Natural killer cell (primary cell): ENCODE measurements at places on chromosomes 4 and X. TPM values are rescaled to one million over a fixed set of nuclear protein-coding genes. Genes with fewer than 3 reads are reported as not detected.

DNA sequence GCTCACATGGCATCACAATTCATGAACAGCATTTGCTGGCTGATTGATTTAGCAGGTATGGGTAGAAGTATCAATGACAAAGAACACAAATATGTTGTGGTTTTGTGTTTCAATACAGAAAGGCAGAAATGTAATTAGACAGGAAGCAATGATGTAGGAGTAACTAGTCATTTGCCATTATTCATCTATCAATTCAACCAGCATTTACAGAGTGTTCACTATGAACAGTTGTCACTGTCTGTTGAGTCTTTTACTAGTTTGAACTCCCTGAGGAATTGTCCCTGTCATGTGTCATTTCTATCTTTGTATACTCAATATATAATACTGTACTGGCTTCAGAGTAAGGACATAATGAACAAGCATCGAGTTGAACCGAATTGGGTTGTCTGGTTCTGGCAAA lies 51.5 kb upstream of the ARHGAP24 start:
- DNase-seq = no peak

DNA sequence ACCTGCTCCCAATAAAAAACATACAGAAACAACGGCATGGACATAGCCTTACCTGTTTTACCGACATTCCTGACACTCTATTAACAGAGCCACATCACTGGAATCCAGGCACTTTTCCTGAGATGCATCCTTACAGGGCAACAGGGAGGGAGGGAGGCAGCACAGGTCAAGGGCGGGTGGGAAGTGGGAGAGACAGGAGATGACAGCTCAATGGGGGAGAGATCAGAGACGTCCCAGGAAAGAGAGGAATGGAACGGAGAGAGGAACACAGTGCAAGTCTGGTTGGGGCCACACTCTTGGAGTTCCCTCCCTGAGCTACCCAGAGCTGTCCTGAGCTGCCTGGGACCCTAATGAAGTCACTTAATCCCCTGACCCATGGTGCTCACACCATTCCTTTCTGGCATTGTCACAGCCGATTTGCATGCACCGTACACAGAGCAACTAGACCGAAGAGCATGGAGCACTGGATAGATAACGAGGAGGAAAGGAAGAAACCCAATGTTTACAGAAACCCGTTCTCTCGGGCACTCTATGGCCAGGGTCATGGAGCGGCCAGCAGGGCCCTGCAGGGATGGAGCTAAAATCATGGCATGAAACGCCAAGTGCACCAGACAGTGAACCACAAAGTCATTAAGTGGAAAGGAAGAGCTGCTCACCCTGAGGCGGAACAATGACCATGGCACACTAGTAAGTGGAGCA lies 93.1 kb downstream of the NSUN7 start:
- no peak for DNase-seq

DNA sequence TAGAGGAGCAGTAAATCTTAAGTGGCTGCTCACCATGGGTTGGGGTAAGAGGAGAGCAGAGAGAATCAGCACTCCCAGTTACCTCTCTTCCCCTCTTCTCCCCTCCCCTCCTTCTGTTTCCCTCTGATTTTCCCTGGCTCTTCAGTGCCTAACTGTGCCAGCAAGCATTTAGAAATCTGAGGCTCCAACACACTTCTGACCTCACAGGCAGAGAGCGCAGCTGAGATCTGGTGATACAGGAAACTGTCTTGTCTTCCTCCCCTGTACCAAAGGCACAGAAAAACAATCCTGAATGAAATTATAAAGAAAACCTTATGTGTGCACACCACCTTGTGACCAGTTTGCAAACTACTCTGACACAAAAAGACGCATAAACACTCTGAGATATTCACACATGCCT lies 82.4 kb upstream of the SMIM10 start:
- DNase-seq = peak; percentile 50

GRCh38 chr4:7101692-7102515 lies 34.0 kb upstream of the GRPEL1 start:
- peak; percentile 37 for DNase-seq

- DNase-seq = no peak
Measured at GRCh38 chr4:128600996-128601871, 208.3 kb upstream of the JADE1 start.

DNA sequence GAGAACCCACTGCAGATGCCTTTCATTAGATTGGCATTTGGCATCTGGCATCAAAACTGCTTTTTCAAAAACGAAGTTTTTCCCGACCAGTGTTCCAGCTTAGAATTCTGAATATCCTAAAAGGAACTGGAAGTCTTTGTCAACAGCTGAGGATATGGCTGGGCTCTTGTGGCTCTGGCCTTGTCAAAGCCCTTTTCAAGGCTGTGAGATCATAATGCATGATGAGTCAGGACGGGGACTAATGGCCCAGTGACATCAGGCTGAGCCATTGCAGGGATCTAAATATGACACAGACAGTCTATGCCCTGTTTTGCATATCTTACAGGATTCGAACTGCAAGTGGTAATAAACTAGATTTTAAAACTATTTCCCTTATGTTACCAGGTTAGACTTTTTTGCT lies 306.4 kb downstream of the PTTG2 start:
- no peak for DNase-seq

GRCh38 chr4:168713253-168713652 lies 216.4 kb downstream of the PALLD start:
- no peak for DNase-seq

DNA sequence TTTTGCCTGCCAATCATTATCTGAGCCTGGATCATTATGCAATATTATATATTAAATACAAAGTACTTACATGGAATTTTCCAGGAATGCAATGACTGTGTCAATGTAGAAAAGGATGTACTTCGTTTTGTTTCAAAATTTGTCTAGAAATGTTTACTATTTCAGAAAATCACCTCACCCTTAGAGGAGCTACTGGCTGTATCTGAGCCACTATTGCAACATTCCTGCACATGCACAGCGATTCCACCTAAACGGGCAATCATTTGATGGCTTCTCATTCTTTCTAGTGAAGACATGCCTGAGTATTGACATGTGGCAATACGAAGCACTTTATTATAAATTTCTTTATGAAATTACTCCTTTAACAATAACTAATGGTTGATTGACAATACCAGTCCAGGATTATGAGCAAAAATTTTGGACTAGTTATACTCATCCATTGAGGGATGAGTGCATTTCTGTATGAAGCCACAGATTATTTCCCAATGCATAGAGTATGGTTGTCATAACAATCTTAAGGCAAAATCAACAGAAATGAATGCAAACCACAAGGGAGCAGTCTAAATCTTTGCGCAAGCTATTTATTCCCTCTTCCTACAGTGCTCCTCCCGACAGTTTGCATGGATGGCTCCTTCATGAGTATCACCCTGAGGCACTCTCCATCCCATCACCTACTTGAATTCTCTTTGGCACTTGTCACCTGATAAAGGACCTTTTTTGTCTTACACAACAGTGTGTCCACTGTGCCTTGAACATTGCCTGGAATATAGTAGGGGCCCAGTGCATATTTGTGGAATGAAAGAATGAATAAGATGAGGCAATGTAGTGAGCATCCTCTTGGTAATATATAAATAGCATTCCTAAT lies 35.8 kb upstream of the MMAA start:
- DNase-seq = no peak

DNA sequence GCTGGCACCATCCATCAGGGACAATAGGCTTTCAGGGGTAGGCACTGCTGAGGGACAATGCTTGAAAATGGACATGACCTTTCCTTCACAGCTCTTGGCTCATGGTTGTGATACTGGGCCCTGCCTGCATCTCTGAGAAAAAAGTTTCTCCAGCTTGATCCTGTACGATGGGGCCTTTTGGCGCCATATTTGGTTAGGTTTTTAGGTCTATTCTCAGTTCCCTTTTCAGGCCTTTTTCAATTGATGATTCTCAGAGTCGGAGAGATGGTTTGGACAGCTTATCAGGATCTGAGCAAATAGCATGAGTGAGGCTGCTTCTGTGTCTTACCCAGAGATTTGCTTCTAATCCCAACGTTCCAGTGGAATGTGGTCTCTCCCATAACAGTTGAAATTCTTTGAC lies 141.6 kb downstream of the ZNF518B start:
- DNase-seq = no peak

DNA sequence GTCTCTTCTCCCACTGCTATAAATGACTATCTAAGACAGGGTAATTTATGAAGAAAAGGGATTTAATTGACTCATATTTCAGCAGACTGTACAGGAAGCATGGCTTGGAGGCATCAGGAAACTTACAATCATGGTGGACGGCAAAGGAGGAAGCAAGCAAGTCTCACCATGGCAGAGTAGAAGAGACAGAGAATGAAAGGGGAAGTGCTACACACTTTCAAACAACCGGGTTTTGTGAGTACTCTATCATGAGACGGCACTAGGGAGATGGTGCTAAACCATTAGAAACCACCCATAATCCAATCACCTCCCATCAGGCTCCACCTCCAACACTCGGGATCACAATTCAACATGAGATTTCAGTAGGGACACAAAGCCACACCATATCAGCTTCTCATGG lies 11.1 kb downstream of the UBE2NL start:
- no peak for DNase-seq

DNA sequence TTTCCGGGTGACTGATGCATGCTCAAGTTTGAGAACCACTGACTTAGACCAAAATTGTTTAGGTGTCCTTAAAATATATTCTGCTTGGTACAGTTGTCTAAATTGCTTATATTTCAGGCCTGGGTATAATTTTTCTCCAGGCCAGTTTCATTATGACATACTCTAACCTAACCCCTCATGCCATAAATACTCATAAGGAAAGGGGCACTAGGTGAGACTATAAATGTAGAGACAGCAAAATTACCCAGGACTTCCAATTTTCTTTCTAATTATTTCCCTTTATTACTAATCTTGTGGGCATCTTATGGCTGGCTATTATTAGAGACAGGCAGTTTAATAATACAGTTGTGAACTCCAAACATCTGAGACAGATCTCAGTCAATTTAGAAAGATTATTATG lies 150.2 kb downstream of the RRAGB start:
- no peak for DNase-seq

- no peak for DNase-seq
Measured at GRCh38 chr4:97252615-97253154, 890.6 kb downstream of the STPG2 start.

GRCh38 chr4:43782391-43782790 lies 666.2 kb downstream of the KCTD8 start:
- no peak for DNase-seq

GRCh38 chrX:22758807-22759481 lies 240.8 kb upstream of the DDX53 start:
- no peak for DNase-seq

- no peak for DNase-seq
Measured at GRCh38 chr4:81745050-81745449, 273.3 kb upstream of the RASGEF1B start.

GRCh38 chr4:152454398-152455011 lies 81.4 kb downstream of the FBXW7 start:
- DNase-seq = no peak

DNA sequence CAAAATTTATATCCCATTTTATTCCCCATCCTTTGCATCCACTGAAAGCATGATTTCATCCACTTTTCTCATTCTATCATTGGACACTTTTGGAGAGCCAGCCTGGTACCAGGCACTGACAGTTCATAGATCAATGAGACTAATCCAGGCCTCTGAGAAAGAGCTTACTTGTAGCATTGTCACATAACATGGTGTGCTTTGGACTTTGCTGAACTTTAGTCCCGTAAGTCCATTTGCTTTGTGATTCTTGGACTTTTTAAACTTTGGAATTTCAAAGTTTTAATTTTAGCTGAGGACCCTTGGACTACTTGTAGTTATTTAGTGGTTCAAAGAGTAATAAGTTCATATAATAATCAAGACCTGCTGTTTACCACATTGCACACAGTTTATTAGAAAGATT lies 11.5 kb downstream of the LIAS start:
- DNase-seq = no peak

PLP1 gene
- total RNA-seq = not detected

DUX4 gene
- total RNA-seq = not detected

NDUFA1 gene
- 56.8 TPM for total RNA-seq

TLL1 gene
- not detected for total RNA-seq

IGFBP7 gene
- 101 TPM for total RNA-seq

CLNK gene
- 1.1 TPM for total RNA-seq

CXorf49 gene
- not detected for total RNA-seq

ALAS2 gene
- total RNA-seq = not detected

CD38 gene
- total RNA-seq = 124 TPM

XIAP gene
- 40.2 TPM for total RNA-seq
